ENCODE measurements at places on chromosomes 12 and 14.

GRCh38 chr12:124261885-124262284 is 33.0 kb upstream of the RFLNA start:
- DNase-seq = no peak

DNA sequence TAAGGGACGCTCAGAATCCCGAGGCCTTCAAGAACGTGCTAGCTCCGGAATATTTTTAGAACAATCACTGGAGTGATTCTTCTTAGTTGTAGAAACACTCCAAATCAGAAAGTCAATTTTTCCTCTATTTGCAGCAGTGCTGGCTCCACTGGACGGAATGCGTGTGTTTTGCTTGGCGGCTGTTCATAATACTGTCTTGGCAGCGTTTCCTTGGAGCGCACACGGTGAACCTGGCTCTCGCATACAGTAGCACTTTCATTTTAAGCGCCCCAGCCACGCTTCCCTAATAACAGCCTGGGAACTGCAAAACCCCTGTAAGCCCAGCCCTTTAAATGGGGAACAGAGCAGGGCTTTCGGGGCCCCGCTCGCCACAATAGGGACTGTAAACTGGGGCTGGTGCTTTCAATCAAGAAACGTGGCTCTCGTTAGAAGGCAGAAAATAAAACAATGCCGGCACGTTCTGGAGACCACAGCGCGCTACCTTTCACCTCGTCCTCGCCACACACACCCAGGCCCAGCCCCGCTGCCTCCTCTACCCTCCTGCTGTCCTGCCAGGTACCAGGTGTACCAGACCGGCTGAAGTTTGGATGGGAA is 79.9 kb downstream of the BCL11B start:
- DNase-seq = no peak

DNA sequence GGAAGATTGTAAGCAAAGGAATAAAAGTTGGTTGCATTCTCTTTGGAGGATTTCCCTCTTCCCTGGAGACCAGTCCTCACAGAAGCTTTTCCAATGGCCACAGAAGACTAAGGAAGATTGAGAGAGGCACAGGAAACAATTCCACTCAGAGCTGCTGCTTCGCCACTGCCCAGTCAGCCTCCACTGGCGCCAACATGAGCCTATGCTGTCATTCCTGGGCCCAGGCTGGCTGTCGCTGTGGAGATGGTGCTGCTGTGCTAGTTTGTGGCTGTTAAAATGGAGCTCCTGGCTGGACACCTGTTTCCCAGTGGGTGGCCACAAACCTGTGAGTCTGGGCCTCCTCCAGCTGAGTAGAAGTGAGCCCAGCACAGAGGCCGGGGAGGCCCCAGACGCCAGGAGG is 6.6 kb downstream of the P2RX7 start:
- DNase-seq = no peak

GRCh38 chr12:76288218-76288617 is 60.0 kb downstream of the BBS10 start:
- no peak for DNase-seq

GRCh38 chr14:53384073-53384472 is 230.9 kb upstream of the DDHD1 start:
- no peak for DNase-seq

- no peak for DNase-seq
These were observed 15.2 kb upstream of the ACTR6 start for GRCh38 chr12:100185361-100185894.

GRCh38 chr12:131380220-131380964 is 330.5 kb upstream of the SFSWAP start:
- DNase-seq = no peak

DNA sequence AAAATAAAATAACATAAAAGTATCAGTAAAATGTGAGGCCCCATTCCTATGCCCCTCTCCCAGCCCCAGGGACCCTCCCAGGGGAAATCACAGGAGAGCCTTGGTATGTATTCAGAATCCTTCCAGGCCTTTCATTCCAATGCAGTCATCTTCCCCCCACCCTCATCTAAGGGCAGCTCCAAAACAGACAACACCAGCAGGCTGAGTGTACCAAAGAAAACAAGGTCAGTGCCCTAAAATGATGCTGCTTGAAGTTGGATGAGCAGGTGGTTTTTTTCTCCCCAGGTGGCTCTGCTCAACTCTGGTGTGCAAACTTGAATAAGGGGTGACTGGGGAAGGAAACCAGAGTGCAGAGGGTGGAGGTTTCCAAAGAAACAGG is 56.2 kb downstream of the TSPAN9 start:
- DNase-seq = no peak

DNA sequence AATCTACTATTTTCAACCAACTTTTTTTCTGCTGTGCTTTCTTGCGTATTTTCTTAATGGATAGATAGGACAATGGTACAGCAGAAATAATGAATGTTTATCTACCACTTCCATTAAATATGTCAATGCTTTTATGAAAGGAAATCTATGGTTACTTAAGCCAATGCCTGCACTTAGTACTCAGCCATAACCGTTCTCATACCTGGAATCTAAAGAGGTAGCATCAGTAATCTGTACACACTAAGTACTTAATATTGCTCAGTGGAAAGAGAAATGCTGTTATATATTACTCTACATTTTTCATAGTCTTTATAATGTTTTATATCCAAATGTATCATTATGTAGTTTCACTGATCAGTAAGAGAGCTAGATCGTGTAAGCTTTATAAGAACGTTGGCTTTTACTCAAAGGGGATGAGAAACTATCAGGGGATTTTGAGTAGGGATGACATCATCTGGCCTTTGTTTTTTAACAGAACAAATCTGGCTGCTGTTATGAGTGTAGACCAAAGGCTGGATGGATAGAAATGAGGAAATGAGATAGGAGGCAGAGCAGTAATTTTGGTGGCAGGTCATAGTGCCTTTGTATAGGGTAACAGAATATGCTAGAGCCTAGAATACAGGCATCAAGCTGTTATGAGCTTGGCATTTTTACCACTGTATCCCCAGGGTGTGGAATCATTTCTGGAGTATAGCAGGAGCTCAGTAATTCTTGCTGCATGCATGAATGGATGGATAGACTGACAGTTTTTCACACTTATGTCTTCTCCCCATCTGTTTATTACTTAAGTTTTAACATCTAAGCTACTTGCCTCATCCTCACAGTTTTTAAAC is 34.0 kb downstream of the ALG10B start:
- DNase-seq = no peak

- no peak for DNase-seq
These were observed 572 bp downstream of the RAN start for GRCh38 chr12:130872179-130873096.

DNA sequence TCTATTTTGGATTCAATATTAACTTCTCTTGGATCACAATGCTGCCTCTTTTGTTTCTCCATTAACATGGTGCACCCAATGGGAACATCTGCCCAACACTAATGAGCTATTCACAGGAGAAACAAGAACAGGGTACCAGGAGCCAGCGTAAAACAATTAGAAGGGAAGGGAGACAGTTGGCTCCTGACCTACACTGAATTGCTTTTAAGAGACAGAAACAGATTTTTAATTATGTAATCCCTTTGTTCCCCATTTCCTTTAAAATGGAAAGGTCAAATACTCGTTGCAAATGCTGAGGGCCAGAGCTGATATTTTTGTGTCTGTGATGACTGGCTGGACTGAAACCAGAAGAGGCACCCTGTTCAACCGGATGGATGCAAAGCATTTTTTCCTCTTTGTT is 108.3 kb downstream of the SEC23A start:
- DNase-seq = no peak

GRCh38 chr14:60215127-60215444 is 33.9 kb upstream of the PPM1A start:
- no peak for DNase-seq

DNA sequence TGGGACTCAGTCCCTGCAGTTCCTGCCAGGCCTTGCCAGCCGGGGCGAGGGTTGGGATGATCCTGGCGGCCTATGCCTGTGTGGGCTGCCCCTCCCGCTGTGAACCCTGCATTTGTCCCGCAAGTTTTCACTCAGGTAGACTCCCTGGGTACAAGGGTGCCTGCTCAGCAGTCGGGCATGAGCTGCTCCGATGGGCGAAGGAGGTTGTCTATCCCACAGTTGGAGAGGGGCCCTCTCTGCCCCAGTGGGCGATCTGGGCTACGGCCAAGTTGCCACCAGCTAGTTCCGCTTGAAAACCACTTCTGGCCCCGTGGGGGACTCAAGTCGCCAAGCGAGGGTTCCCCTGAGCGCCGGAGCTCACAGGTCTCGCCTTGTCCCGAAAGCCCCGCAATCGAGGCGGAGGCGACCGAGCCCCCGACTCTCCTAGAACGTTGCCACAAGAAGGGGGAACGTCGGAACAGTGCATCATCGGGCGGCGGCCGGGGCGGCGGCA is 365 bp upstream of the TPI1 start:
- DNase-seq = no peak

DNA sequence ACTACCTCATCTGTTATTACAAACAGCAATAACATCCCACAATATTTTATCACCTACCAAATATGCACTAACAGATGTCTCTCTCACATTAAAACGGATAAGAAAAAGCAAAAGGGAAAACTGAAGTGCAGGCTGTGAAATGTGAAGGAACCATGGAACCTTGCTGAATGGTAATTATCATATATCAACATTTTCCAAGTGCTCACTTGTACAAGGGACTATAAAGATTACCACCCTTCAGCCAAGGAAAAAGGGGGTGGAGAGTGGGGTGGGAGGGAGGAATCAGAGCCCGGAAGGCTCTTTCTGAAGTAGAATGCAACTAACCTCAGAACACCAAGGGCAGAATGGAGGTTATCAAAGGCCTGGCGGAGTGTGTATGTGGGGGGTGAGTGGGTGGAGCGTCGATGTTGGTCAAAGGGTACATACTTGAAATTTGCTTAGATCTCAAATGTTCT is 1.2 kb downstream of the SNX6 start:
- DNase-seq = no peak

GRCh38 chr14:44847526-44848309 is 114.0 kb downstream of the KLHL28 start:
- no peak for DNase-seq

- no peak for DNase-seq
These were observed 65.1 kb upstream of the SRSF5 start for GRCh38 chr14:69701857-69702256.

GRCh38 chr12:50066402-50066801 is 9.0 kb downstream of the ASIC1 start:
- DNase-seq = no peak

DNA sequence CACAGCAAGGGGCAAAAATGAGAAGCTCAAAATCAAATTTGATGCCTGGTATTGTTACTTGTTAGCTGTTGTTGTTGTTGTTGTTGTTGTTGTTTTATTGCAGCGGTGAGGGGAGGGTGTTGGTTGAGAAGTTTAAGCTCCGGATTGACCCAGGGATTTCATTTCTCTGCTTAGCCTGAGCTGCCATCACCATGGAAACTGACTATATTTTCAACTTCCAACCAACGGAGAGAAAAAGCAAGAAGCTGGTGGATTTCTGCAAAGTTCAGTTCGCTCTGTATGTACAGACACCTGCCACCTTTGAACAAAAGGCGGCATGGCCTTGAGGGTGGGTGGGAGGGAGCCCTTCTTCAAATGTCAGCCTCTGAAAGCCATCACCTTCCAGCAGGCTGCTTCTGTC is 194.5 kb upstream of the NOS1 start:
- no peak for DNase-seq

GRCh38 chr14:102315121-102315520 is 4.4 kb upstream of the ZNF839 start:
- DNase-seq = no peak

- DNase-seq = no peak
These were observed 58.6 kb upstream of the ARHGAP5 start for GRCh38 chr14:32018391-32019092.

GRCh38 chr12:121448771-121449315 is 48.9 kb downstream of the RNF34 start:
- no peak for DNase-seq

DNA sequence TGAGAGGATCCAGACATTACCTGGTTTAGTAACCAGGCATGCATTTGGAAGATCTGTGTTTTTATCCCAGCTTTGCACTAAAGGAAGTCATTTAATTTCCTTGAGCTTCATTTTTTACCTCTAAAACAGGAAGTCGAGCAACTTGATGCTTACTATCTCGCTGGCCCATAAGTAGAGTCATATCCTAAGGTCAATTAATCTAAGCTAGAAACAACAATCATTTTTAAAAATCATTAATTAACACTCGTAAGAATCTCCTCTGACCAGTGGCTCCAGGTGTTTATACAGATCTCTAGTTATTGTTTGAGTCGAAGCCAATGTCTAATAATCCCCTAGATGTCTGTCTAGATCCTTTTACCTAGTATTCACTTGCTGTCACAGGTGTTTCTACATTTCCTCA is 355.8 kb upstream of the DCN start:
- no peak for DNase-seq

DNA sequence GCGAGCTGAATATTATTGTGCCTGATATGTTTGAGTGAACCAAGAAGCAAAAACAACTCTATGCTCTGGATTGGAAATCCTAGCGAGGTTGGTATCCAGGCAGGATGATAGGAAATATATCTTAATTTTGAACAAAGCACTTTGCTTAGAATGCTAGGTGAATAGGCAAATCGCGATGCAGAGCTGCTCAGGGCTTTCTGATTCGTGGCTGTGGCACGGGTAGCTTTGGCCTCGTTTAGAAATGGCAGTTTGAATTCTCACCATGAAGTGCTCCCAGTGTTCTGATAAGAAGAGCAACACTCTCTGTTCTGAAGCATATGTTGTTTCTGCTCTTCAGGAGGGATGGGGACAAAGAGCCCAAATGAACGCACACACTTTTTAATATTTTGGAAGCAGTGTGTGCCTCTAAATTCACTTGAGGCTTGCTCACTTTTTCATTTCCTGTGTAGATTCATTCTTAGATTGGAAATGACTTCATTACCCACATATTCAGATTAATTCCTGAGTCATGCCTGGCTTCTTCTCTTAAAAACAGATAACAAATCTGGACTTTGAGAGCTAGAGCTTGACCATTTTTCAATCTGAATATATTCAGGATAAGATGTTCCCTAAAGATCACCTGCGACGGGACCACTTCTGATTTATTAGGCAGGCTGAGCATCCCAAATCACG is 200.9 kb downstream of the RPAP3 start:
- DNase-seq = no peak

DNA sequence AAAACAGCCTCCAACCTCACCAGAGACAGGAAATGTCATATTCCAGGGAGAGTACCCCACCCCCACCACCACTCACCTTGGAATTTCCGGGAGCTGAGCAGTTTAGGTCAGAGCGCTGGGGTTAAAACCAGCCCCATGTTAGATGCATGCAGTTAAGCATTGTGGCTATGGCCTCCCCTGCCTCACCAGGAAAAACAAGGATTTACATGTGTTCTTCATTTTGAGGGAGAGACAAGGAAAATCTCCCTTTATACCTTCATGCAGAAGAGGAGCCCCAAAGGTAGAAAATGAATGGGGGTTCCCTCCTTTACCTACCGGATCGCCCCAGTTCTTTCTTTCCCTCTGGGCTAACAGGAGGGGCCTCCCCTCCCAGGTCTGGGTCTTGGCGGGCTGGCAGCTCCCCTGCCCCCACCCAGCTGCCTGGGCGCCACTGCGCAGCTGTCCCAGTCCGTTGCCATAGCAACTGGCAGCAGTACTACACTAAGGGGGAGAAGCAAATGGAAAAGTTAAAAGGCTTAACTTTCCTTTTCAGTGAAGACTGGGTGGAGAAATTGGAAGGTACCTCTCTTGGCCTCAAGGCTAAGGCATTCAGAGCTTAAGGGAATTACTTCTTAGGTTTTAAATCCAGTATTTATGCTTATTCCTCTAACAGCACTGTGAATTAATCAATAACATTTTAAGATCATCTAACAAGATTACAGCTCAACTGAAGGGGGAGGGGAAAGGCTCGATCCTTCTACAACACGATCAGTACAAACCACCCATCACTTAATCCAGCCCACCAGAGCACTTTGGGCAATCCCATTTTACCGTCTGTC is 20.5 kb downstream of the CBX5 start:
- DNase-seq = no peak

GRCh38 chr12:109839444-109839843 is 6.2 kb upstream of the TRPV4 start:
- no peak for DNase-seq
